ENCODE measurements at places on chromosomes 5 and 9.

DNA sequence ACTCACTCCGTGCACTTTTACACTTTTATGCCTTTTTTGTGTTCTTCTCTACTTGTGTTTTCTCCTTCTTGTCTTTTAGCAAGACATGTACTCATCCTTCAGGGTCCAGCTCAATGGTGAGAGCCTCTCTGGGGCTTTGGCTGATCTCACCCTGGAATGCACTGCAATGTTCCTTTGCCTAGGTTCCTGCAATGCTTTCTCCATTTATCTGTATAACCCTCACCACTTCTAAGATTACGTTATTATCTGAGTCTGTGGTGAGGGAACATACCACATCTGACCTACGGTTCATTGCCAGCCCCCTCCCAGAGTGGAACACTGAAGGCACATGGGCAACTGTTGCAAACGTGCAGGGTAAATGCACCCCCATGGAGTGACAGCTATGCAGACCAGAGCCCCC lies 47.3 kb downstream of the KCNIP1 start:
- DNase-seq: no peak

DNA sequence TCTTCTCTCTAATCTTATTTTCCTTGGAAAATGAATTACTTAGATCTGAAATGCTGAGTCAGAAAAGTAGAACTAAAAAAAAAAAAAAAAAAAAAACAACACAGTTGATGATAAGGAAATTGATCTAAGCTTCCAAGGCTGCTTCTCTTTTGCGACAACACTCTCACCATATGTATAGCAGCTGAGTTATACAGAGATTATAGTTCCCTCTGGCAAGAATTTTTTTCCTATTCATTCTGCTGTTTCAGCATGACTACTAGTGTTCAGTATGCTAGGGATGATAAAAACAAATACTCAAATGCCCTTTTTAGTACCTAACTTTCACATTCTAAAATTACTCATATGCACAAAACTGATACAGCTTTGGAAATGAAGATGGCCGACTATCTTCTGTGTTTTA lies 267.3 kb downstream of the MLLT3 start:
- DNase-seq: no peak

DNA sequence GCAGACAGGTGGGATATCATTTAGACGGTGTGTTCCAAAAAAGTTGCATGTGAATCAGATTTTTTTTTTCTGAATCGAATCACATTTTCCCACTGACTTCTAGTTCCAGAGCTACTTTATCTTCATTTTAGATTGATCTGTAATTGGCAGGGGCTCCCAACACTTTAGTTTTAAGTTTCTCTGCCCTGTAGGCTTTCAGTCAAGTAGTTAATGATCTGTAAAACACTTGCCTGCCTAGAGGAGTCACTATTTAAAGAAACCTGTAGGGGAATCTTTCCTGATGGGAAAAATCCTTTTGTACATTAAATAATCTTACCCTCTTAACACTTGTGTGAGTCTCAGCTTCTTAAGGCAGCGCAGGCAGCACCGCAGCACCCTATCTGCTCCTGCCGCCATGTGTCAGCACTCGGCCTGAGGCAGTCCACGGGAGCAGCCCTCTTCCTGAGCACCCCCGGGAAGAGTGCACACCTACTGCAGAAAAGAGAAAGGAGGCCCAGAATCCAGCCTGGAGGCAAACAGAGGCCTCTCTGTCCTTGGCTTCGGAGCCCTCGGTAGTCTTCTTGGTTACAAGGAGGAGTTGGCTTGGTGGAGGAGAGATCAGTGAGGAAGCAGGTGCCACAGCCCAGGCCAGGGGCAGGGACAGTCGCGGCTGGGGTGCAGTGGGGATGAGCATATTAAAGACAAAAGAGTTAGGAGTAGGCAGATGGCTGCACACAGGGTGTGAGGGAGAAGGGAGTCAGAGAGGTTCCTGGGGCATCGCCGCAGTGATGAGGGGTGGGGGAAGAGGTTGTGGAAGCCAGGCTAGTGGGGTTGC lies 209.3 kb downstream of the GAPVD1 start:
- DNase-seq: no peak

GRCh38 chr9:17025281-17025680 lies 109.6 kb upstream of the CNTLN start:
- no peak for DNase-seq

DNA sequence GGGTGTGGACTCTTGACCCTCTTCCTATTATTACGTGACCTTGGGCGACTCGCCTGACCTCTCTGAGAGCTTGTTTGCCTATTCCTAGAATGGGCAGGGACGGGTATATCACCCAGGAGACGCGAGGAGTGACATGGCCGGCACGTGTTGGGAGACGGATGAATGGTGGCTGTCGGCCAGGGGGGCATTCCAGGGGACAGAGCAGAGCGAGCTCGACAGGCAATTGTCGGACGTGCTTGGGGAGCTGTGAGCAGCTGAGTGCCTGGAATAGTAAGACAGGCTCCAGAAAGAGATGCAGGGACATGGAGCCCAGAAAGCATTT lies 29.3 kb upstream of the UNC5A start:
- no peak for DNase-seq

DNA sequence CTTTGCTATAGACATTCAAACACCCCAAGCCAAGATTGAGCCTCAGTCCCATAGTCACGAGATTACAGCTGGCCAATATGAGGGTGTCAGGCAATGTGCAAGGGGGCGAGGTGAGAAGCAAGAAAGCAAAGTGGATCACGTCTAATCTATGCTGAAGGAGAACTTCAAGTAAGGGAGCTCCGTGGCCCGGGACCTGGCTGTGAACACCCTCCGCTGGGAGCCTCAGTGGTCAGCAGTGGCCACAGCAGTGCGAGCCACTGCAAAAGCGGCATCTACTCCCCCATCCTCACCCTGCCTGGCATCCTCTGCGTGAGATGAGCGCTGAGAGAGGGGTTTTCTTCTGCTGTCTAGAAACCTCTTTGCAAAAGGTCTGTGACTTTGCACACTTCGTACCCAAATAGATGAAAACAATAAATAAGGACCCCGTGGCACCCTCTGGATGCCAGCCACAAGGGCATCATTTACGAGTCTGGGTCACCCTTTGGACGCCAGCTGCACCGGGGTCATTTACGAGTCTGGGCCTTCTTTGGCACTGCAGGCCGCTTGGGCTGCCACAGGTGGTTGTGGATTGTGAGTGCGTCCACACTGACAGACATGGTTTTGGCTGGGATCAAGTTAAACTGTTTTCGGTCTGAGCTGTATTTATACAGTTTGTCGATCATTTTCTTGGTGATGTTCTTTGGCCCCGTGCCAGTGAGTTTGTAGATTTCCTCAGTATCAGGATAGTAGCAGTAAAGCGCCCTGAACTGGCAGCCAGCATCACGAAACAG lies 96.4 kb downstream of the CAMSAP1 start:
- DNase-seq: no peak

DNA sequence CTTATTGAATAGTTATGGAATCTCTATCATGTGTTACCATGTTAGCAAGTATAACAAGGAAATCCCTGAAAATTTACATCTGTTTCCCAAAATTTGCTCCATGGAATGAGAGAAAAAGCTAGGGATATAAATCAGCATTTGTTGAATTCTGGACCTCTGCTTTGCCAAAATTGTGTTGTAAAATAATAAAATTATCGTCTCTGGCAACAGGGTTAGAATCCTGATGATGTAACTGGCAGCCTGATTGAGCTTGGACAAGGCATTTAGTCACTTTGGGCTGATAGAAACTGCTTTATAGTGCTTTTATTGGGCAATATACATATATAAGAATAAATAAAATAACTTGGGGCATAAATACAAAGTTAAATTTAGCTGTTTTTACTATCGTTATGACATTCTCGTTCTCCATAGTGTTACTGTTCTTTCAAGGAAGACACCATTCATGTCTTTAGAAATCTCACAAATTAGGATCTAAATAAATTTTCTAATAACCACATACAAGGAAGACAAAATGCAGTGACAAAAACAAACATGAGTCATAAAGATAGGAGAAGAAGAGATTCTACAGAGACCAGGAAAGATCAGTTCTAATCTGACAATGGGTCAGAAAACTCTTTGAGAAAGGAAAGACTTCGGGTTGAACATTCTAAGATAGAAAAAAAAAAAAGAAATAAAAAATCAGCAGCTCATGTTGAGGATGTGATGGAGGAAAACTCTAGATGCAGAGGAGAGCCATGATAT lies 145.0 kb upstream of the CDH10 start:
- DNase-seq: no peak

DNA sequence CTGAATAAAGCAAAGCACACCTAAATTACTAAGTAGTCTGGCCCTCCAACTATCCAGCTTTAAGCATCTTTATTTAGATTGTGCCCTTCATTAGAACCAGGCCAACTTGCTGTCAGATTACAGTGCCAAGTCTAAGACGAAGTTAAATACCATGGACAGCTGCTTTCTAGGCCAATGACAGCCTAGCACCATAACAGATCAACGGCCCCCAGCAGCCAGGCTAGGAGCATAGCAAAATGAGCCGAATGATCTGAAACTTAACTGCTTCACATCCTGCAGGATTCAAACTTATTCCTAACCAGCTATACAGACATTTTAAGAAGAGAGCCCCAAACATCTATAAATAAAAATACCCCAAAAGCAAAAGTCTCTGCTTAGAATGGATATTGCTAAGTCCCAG lies 6.8 kb downstream of the SLC24A2 start:
- DNase-seq: no peak

GRCh38 chr9:69130456-69131441 lies 43.3 kb upstream of the TJP2 start:
- no peak for DNase-seq

- no peak for DNase-seq
These were observed 379.8 kb downstream of the SPOCK1 start for GRCh38 chr5:137119321-137119720.

- no peak for DNase-seq
These were observed 1.1 kb upstream of the BASP1 start for GRCh38 chr5:17216176-17216973.

DNA sequence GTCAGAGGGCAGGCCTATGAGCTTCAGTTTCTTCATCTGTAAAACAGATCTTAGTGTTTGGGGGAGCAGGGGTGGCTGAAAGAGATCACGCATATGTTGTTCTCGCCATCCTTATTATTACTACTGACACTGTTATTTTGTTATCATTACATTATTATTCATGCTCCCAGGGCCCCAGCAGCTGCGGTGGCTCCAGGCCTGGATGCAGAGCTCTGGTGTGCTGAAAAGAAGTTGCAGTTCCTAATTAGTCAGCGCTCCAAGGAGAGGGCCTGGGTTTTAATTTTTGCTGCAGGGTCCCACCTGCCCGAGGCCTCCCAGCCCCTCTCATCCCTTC lies 19.5 kb downstream of the CXXC5 start:
- no peak for DNase-seq

GRCh38 chr9:95494022-95494415 lies 22.8 kb downstream of the PTCH1 start:
- no peak for DNase-seq

DNA sequence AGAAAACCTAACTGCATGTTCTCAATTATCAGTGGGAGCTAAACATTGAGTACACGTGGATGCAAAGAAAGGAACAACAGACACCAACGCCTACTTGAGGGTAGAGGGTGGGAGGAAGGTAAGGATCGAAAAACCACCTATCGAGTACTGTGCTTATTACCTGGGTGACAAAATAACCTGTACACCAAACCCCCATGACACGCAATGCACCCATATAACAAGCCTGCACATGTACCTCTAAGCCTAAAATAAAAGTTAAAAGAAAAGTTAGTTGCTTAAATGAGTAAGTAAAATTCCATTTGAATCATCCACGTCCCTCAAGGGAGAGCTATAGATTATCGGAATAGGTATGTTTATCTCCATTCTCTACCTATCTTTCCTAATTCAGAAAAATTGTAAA lies 210.2 kb upstream of the ADCY2 start:
- DNase-seq: no peak

DNA sequence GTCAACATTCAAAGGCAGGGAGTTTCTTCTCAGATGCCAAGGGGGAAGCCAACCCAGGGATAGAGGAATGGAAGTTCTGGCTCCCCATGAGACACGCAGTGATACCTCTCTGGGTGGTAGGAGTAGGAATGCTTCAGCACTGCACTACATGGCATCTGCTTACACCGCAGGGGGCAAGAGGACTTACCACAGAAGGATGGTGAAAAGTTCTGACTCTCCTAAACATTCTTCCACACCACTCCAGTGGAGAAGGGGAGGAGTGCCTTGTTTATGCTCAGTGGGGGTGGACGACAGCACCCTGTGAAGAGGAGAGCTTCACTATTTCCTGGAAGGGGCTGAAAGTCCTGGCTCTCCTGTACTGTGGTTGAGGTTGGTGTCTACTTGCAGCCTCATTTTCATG lies 1011.3 kb upstream of the WWC1 start:
- DNase-seq: no peak

GRCh38 chr9:13144166-13144775 lies 135.2 kb downstream of the MPDZ start:
- DNase-seq: no peak

- no peak for DNase-seq
These were observed 44.7 kb upstream of the PCSK5 start for GRCh38 chr9:75845806-75846205.

- no peak for DNase-seq
These were observed 2.9 kb downstream of the ANKDD1B start for GRCh38 chr5:75614176-75614575.

- DNase-seq: no peak
These were observed 11.0 kb downstream of the NELFB start for GRCh38 chr9:137266162-137266527.

DNA sequence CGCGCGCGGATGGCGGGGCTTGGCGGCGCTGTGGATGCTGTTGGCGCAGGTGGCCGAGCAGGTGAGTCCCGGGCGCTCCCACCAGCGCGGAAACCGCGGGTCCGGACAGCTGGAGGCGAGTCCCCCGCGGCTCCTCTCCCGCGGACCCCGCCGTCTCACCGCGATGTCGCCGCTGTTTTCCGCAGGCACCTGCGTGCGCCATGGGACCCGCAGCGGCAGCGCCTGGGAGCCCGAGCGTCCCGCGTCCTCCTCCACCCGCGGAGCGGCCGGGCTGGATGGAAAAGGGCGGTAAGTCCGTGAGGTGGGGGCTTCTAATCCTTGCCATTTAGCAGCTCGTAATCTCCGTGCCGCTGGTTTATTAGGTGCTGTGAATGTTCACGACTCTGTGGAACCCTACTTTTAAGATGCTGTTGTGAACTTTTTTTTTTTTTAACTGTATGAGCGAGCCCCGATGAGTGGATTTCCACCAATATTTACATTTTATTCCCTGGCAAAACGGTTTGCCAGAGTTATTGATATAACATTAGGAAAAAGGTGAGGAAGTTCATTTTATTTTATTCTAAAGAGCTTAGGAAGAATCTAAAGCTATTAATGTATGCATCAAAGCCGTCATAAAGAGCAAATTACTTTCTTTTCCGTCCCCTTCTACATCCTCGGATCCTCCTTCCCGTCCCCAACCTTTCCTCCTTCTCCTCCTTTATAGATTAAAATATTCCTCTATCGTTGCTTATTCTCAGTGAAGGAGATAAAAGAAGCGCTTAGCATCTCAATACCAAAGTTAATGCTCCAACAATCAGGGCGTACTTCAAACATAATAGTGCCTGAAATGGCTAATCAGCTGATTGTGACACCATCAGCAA lies 579 bp downstream of the ADAMTS16 start:
- no peak for DNase-seq

Measured in stimulated activated CD4-positive, alpha-beta T cell treated with anti-CD3 and anti-CD28 coated beads, TNF-alpha, amount 100 ng/mL, for 48 hours (primary cell).